ENCODE measurements at places on chromosomes 5 and 9.

DNA sequence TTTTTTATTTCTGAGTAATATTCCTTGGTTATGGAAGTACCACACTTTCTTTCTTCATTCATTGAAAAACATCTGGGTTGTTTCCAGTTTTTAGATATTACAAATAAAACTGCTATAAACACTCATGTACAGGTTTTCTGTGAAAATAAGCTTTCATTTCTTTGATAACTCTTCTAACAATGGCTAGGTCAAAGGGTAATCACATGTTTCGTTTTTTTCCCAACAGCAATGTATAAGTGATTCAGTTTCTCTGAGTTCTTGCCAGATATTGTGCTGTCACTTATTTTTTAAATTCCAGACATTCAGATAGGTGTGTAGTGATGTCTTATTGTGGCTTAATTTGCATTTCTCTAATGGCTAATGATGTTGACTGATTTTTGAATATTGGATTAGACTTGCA lies 16.7 kb upstream of the TNPO1 start:
- no peak for DNase-seq

- DNase-seq = no peak
Observed at GRCh38 chr5:55668356-55668755, 43.8 kb downstream of the SLC38A9 start.

- DNase-seq = no peak
Observed at GRCh38 chr9:117076571-117077290, 338.1 kb downstream of the ASTN2 start.

- no peak for DNase-seq
Observed at GRCh38 chr5:109866051-109866450, 176.3 kb downstream of the MAN2A1 start.

GRCh38 chr9:4620881-4621555 lies 41.1 kb upstream of the PLPP6 start:
- DNase-seq = no peak

- DNase-seq = no peak
Observed at GRCh38 chr9:3508078-3508431, 17.7 kb downstream of the RFX3 start.

- no peak for DNase-seq
Observed at GRCh38 chr5:56543441-56544388, 271.6 kb upstream of the MAP3K1 start.

DNA sequence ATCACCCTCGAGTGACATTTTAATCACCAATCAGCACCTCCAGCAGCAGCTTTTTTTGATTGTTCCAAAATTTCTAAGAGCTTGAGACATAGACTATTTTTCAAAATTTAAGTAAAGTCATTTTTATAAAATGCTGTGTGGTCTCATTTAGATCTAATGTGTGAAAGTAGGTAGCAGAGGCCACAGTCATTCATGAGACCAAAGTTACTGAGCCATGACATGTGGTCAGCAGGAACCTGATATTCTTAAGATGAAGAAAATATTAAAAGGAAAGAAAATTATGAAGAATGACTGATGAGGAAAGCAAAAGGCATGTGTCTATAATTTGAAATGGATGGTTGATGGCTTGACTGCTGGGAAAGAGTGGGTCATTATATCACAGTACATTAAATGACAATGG lies 7.2 kb downstream of the FREM1 start:
- DNase-seq = no peak

- no peak for DNase-seq
Observed at GRCh38 chr5:124599028-124599973, 147.1 kb downstream of the ZNF608 start.

- no peak for DNase-seq
Observed at GRCh38 chr5:13932561-13932960, 11.9 kb downstream of the DNAH5 start.

DNA sequence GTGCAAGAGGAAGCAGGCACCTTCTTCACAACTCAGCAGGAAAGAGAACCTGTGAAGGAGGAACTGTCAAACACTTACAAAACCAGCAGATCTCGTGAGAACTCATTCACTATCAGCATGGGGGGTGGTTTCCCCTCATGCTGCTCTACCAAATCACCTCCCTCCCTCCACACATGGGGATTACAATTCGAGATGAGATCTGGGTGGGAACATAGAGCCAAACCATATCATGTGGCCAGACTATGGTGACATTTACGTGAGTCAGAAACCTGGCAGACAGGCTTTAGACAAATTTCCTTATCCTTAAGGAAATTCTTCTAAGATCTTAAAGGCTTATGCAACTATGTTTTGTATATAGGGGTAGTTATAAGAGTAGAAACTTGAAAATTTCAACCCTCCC lies 8.7 kb upstream of the AOPEP start:
- DNase-seq = no peak

DNA sequence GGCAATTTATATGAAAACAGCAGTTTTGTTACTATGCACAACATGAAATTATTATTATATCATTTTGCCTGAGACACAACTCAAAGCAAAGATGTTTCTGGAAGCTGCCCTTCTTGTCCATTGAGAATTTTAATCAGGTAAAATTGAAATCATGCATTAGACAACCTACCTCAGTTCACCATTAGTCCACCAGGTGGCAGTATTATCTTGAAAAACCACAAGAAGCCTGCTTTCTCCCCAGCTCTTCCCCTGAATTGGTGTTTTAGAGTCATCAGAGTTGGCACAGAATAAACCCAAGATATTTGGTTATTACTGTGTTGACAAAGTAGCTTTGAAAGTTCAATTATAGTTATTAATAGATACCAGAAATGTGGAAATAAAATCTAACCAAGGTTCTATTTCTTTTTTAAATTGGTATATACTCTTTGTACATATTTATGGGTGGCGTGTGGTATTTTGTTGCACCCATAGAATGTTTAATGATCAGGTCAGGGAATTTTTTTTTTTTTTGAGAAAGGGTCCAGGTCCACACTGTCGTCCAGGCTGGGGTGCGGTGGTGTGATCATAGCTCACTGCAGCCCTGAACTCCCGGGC lies 25.7 kb downstream of the UTP15 start:
- DNase-seq = peak; percentile 25

DNA sequence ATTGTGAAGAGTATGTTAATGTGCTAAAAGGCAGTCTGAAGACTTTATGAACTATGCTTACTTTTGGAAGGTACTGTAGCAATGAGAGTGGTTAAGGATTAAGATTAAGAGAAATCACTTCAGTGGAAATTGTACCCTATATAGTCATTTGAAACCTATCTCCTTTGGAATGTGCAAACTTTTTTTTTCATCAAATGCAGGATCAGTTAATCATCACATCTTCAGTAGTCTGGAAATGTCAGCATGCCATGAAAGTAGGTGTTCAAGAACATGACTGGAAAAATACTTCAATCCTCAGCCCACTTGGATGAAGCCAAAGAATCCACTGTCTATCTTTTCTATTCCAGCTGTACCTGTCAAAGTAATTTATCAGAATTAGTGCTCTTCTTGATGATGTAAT lies 157.8 kb upstream of the TMEM161B start:
- DNase-seq = no peak

DNA sequence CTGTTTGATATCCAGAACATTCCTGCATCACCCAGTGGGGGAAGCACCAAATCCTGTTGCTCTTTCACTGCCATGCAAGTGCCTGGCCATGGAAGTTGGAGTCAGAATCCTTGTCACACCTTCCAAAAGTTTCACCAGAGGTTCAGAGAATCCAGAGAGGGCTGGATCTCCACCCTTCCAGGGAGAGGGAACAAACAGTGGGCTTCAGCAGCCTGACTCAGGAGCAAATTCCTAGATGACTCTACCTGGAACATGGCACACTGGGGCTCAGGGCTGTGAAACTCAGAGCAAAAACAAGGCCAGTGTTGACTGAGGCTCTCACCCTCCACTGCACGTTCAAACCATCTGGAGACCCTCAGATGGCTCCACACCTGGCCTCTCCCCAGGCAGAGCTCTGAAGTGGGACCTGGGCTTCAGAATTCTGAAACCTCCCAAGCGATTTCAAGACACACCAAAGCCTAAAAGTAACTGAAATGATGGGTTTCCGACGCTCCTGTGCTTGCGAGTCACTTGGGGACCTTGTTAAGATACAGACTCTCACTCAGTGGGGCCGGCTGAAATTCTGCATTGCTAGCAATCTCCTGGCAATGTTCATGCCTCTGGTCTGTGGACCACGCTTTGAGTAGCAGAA lies 205.9 kb downstream of the AUH start:
- no peak for DNase-seq

- peak; percentile 9 for DNase-seq
Observed at GRCh38 chr5:34022121-34022705, 14.4 kb upstream of the AMACR start.

DNA sequence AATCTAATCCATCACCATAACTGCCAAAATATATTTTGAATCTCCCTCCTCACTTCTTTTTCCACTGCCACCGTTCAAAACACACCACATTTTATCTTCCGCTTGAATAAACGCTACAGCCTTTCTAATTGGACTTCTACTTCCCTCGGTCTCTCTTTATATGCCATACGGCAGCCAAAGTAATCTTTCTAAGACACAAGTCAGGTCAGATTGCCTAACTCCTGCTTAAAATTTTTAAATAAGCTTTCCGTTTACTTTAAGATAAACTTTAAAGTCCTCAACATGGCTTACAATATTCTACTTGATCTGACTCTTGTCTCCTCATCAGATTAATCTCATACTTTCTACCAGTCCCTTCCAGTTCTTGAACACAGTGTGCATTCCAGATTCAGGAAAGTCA lies 9.7 kb downstream of the AFF4 start:
- DNase-seq = no peak

- no peak for DNase-seq
Observed at GRCh38 chr9:134210908-134211810, 46.8 kb upstream of the RNU6ATAC start.

DNA sequence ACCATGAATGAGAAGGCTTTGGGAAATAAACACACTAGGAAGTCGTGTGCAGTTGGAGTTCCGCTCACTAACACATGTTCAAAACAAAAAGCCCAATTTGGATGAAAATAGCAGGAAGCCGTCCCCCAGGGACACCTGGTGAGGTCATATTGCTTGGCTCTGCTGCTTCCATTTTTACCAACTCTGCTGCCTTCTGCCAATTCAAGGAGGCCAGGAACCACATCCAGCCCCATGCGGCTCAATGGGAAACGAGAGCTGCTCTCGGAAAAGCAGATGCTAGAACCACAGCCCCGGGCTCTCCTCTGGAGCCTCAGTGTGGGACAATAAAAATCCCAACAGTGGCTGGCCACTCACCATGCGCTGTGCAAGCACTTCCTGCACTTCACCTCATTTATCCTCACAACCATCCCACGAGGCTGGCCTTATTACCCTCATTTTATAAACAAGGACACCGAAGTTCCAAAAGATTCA lies 13.4 kb downstream of the ADAM19 start:
- no peak for DNase-seq

- DNase-seq = no peak
Observed at GRCh38 chr5:53963958-53964357, 346.4 kb downstream of the ARL15 start.

GRCh38 chr5:153654504-153655200 lies 164.2 kb downstream of the GRIA1 start:
- DNase-seq = no peak

DNA sequence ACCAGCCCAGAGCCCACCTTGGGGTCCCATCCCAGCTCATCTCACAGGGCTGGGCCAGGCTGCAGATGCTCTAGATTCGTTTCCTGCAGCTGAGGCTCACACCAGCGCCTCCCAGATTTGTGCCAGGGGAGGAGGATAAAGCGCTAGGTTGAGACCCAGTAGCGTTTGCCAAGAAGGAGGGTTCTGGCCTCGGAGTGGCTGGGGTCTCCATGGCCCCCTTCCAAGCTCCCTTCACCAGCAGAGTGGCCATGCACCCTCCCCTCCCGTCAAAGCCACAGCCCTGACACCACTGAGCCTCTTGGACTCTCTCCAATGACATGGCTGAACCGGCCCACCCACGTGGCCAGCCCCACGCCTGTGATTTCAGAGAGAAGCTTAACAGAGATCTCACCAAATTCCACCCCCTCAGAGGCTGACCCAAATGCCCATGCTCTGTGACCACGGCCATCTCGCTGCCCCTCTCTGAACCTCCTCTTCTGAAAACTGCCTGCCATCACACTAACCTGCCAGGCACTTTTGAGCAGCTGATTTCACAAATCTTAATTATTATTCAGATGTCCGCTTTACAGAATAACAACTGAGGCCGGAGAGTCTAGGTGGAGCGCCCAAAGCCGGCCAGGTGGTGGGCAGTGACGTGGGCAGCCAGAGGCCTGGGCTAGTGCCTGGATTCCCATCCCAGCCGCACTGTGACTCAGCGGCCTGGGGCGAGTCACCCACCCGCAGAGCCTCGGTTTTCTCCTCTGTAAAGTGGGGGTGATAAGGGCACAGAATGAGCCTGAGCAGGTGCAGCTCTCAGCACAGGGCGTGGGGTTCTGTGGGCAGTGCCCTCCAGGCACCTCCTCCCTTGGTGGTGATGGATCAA lies 155.7 kb downstream of the C9orf50 start:
- no peak for DNase-seq

GRCh38 chr5:443239-444151 lies 519 bp downstream of the EXOC3 start:
- peak; percentile 46 for DNase-seq

GRCh38 chr5:134541736-134542376 lies 16.4 kb downstream of the JADE2 start:
- no peak for DNase-seq

DNA sequence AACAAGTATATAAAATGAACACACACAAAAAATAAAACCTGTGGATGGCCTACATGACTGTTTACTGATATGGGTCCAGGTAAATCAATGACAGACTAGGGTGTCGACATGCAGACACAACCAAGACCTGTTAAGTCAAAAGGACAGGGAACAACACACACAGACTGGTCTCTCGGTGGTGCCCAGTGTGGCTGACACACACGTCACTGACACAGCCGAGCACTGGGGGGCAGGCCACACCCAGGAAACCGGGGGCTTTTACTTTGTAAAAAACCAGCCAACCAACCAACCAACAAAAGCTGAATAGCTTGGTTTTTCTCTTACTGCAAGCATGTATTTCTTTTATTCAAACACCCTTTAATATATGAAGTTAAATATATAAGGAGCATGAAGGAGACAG lies 5.0 kb downstream of the FAM163B start:
- DNase-seq = no peak

GRCh38 chr5:42270771-42271170 lies 152.5 kb upstream of the GHR start:
- no peak for DNase-seq

GRCh38 chr5:123785162-123786071 lies 273.4 kb downstream of the CSNK1G3 start:
- no peak for DNase-seq

- DNase-seq = no peak
Observed at GRCh38 chr9:88773627-88774244, 217.5 kb upstream of the S1PR3 start.

DNA sequence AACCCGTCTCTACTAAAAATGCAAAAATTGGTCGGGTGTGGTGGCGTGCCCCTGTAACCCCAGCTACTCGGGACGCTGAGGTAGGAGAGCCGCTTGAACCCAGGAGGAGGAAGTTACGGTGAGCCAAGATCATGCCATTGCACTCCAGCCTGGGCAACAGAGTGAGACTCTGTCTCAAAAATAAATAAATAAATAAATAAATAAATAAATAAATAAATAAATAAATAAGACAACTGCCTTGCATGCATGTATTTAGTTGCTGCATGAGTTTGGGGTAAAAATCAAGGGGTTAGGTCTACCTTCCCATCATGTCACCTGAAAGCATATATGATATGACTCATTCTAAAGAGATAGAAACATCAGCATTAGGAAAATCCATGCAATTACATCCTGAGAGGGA lies 254.0 kb downstream of the ADAMTSL1 start:
- DNase-seq = no peak

- no peak for DNase-seq
Observed at GRCh38 chr5:92605591-92605990, 975.4 kb downstream of the NR2F1-AS1 start.

All from GM19239 (cell line).